ENCODE measurements at places on chromosomes 11 and 22.

DNA sequence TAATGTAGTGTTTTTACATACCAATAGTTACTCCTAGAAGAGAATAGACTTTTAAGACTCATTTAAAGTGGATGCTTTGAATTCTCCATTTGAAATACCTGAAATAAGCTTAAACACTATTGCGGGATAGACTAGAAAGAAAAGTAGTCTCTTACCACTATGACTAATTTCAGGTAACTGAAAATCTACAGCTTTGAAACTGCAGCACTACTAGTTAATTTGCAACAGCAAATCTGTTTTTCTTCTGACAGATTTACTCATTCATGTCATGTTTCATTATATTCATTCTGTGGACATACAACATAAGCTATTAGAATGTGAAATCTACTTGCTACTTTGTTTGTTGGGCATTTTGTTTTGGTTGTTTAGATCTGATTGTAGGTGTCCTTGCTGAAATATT lies 153.6 kb downstream of the MAML2 start:
- DNase-seq, result no peak

- DNase-seq, result no peak
These were observed 5.9 kb downstream of the IGSF9B start for GRCh38 chr11:133950874-133951326.

DNA sequence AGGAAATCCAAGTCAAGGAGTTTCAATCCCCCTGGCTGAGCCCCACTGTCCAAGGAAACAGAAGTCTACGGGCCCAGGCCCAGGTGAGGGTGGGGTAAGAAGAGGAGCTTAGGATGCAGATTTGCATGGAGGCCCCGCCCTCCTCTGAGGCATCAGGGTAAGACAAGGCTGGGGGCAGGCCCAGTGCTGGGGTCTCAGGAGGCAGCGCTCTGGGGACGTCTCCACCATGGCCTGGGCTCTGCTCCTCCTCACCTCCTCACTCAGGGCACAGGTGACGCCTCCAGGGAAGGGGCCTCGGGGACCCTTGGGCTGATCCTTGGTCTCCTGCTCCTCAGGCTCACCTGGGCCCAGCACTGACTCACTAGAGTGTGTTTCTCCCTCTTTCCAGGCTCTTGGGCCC lies 31.3 kb upstream of the IGLL5 start:
- no peak for DNase-seq

DNA sequence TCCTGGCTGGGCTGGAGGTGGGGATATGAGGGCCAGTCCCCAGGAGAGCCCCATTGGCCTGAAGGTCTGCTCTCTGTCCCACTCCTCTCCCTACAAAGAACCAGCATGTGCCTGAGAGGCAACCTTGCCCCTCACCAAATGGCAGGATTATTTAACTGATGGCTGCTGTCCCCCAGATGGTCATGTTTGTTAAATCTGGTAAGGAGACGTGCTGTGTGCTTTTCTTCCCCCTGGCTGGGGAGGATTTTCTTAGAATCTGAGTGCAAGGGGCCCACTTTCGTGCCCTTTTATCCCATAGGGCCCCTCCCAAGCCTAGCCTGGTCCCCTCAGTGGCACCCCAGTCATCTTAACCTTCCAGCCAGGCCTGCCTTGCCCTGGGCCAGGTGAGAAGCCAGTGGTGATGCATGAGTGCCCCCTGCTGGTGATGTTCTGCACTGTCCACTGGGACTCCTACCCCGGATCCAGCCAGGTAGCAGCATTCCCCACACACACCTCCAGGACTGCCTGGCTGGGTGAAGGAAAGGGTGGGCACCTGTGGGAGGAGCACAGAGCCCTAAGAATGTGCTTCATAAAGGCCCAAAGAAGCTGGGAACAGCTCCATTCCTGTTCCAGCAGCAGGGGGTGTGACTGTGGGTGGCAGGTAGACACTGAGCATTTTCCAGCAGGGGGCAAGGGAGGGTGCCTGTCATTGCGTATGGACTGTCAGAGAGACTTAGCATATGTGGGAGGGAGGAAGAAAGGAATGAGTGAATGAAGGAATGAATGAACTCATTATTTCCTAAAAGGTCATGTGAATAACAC lies 28.9 kb downstream of the MFNG start:
- DNase-seq, result peak; percentile 48

DNA sequence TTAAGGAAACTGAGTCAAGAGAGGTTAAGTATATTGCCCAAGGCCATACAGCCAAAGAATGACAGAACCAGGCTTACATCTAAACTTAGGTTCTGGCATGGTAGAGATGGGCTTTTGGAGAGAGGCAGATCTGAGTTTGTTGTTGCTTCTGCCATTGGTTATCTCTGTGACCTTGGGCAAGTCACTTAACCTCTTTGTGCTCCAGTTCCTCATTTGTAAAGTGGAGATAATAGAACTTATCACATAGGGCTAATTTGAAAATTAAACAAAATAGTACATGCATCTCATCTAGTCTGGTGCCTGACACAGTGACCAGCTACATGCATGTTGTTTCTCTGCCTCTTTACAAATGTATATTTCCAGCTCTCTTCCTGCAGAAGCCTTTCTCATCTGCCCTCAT lies 47.0 kb upstream of the PLET1 start:
- no peak for DNase-seq

GRCh38 chr11:107563702-107564101 lies 1.8 kb downstream of the ALKBH8 start:
- DNase-seq, result peak; percentile 70

DNA sequence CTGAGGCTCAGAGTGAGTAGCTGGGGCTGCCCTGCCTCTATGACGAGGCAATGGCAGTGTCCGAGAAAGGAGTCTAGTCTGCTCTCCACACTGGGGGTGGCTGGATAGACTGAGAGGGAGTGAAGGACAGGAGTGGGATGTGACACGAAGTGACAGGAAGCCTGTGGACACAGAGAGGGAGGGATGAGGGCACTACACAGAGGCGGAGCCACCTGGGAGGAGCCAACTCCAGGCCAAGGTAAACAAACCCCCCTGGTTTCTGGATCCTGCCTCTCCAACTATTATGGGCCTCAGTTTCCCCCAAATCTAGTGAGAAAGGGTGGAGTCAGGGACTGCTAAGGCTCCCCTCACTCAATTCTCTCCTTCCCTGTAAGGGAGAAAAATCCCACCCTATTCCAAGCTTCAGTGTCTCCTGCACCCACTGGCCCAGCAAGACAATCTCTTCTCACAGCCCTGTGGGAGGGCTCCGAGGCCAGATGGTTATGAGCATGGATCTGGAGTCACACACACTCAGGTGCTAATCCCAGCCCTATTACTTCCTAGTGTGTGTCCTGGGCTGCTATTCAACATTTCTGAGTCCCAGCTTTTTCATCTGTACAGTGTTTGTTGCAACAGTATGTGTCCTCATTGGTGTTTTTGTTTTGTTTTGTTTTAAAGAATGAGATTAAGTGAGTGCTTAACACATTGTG lies 24.9 kb downstream of the ASPHD2 start:
- no peak for DNase-seq

DNA sequence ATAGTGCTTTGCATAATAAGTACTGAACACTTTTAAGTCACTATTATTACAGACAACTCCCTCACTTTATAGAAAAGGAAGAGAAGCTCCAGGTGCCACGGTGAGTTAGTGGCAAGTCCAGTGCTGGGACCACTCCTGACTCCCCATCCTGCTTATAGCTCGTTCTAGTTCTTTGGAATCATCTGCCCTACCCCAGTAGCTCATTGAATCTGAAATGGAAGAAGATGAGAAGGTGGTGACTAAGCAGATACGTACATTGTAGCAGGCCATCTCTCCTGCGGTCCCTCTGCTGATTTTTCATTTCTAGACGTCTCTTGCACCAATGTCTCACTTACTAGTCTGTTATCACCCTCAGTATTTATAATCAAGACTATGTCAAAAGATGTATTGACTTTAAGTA lies 21.6 kb downstream of the MMP20 start:
- DNase-seq, result no peak

- DNase-seq, result no peak
These were observed 7.5 kb upstream of the CRKL start for GRCh38 chr22:20909543-20910303.

- DNase-seq, result no peak
These were observed 106.9 kb upstream of the SORL1-AS1 start for GRCh38 chr11:121559606-121560200.

- DNase-seq, result peak; percentile 84
These were observed 2.0 kb upstream of the KRTAP5-10 start for GRCh38 chr11:71563406-71563805.

- no peak for DNase-seq
These were observed 16.2 kb upstream of the ZNRF3 start for GRCh38 chr22:28867191-28867590.

DNA sequence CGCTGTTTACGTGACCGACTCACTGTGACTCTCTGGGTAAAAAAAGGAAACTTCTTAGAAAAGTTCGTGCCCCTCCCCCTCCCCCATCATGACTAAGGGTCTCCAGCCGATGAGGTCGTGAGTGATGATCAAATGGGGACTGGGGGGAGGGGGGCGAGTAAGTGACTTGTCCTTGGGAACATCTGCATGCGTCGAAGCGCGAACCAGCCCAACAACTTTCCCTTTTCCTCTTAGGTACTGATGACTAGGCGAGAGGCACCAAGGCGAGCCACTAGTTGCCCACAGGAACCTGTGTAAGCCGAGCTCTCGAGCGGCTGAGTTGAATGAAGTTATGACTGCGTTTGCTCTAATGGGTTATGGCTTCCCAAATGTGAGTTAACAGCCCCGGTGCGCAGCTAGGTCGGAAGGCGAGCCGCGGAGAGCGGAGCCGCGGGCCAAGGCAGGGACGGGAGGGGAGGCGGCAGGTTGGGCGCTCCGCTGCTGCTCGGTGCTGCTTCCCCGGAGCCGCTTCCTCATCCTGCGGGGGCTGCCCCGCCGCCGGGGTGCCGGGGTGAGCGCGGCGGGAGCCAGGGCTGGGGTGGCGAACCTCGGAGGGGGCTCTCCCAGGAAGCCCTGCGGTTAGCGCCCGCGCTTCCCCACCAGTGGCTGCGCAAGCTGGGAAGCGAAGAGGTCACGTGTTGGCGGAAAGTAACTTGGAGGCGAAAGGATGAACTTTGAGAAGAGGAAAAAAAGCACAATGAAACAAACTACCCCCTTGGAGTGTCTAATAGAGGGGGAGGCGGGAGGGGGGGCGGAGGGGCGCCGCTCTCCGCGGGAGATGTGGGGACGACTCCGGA lies 22.1 kb upstream of the BDNF start:
- DNase-seq, result peak; percentile 47

- DNase-seq, result peak; percentile 48
These were observed 52.3 kb downstream of the SGSM3 start for GRCh38 chr22:40422558-40423309.
